ENCODE measurements at places on chromosomes 7 and 10.

DNA sequence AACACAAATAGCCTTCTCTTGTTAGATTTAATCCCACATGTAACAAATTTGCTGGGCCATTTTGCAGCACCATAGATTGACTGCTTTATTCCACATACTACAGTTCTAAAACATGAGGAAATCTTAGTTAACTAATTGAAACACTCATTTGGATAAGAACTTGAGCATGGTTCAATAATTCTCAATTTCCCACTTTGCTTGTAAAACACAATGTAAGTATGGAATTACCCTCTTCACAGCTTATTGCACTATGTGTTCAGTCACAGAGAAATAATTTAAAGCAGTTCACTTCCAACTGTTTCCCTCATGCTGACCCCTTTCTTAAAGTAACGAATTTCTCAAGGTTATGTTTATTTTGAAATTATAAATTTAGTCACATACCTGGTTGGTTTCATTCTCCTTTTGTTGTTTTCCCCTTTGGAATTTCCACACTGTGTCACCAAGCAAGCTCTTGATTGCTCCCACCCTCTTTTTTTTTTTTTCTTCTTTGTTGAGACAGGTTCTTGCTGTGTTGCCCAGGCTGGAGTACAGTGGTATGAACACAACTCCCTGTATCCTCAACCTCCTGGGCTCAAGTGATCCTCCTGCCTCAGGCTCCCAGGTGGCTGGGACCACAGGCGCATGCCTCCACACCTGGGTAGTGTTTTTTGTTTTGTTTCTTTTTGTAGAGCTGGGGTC lies 425.4 kb downstream of the EXOC4 start:
- DNase-seq, result no peak

- no peak for DNase-seq
These were observed 8.2 kb upstream of the DDIT4 start for GRCh38 chr10:72265508-72265907.

DNA sequence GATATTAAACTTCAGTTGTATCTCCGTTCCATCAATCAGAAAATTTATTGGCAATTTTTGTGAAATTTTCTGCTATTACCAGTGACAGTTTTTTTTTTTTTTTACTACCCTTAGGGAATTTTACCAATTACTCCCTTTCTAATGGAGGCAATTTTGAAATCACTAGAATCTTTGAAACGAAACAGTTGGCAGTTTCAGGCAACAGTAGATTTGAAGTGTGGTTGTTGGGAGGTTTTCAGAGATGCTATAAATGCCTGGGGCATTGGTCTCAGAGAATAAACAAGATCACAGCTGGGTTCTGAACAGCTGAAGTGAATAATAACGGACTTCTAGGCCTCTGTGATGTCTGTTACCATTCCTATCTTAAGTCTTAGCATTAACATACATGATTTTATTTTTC lies 535.9 kb upstream of the POT1 start:
- DNase-seq, result no peak

DNA sequence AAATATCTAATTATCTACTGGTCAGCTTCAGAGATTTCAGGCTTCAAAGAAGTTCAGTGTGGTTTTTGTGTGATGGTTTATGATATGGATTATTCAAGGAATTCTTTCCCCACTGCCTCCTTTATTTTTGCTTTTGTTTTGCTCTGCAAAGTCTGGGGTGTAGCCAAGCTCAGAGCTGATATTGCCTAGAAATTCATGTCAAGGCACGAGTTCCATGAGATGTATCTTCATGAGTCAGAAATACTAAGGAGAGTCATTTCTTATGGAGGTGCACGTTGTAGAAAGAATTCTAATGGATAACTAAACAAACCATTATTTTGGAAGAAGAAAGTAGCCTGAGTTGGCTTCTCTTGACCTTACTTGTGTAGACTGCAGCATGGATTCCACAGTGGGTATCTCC lies 37.4 kb downstream of the VIM start:
- peak; percentile 26 for DNase-seq

- DNase-seq, result no peak
These were observed 34.4 kb downstream of the GHRHR start for GRCh38 chr7:30998180-30998579.

GRCh38 chr10:98950106-98950505 lies 285.5 kb downstream of the HPSE2 start:
- DNase-seq, result no peak

DNA sequence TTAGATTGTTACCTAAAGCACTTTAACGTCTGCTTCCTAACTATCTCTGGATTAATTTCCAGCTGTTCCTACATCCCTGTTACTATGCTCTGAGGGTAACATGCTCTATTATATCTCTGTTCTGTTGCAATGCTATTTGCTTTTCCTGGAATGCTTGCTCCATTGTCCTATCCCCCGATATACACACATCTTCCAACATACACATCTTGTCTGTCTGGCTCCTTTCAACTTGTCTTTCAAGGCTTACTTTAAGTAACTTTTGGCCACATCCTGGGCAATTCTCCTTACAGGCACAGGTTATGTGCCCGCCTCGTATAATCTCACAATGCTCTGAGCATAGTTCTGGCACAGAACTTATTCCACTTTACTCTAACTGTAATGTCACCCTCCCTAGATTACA lies 96.2 kb downstream of the CDK6 start:
- peak; percentile 30 for DNase-seq

DNA sequence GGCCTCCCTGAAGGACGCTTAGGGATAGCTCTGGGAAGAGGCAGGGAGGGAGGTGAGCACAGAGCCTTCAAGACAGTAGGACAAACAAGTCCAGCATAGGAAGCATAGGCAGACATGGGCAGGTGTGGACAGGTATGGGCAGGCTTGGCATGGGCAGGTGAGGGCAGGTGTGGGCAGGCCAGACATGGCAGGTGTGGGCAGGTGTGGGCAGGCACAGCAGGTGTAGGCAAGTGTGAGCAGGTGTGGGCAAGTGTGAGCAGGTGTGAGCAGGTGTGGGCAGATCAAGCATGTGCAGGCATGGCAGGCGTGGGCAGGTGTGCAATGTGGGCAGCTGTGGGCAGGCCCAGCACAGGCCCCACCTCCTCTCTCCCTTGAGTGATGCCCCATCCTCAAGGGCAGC lies 148.8 kb upstream of the ZMIZ1 start:
- DNase-seq, result no peak

GRCh38 chr10:14476006-14476405 lies 145.3 kb upstream of the FRMD4A start:
- no peak for DNase-seq

GRCh38 chr10:132609211-132609610 lies 71.6 kb downstream of the INPP5A start:
- DNase-seq, result no peak

GRCh38 chr10:4283846-4284610 lies 499.0 kb upstream of the KLF6 start:
- peak; percentile 87 for DNase-seq

GRCh38 chr7:7861211-7861633 lies 107.4 kb upstream of the GLCCI1 start:
- peak; percentile 38 for DNase-seq

- DNase-seq, result no peak
These were observed 470.3 kb downstream of the AUTS2 start for GRCh38 chr7:70068531-70068930.

DNA sequence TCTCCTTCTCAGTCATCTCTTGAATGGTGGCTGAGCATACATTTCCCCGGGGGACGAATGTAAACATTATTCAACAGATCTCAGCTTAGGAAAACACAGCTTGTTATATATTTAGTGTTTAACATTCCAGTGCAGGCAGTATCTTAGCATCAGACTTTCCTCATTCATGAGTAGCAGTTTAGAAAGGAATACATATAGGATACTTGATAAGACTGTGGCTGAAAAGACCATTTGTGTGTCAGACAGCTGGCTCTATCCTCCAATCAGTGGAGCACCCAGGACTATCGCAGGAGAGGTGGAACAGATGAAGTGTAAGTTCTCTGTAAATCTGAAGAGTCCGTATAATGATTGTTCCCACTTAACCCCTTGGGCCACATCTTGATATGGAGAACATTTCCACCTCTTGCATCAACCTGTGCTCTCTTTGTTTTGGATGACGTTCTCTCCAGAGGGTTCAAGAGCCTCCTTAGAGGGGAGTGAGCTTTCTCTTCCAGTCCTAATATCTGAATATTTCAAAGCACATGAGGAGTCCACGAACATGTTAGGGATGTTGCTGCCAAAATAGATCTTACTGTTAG lies 34.0 kb downstream of the ERLIN1 start:
- DNase-seq, result no peak

GRCh38 chr10:3887885-3888476 lies 103.0 kb upstream of the KLF6 start:
- peak; percentile 91 for DNase-seq

GRCh38 chr7:1120791-1121190 lies 32.9 kb downstream of the GPER1 start:
- no peak for DNase-seq

- no peak for DNase-seq
These were observed 6.8 kb downstream of the LDB1 start for GRCh38 chr10:102113261-102113955.
